Fibroblast of mammary gland (primary cell): ENCODE measurements at places on chromosomes 7 and 10.

DNA sequence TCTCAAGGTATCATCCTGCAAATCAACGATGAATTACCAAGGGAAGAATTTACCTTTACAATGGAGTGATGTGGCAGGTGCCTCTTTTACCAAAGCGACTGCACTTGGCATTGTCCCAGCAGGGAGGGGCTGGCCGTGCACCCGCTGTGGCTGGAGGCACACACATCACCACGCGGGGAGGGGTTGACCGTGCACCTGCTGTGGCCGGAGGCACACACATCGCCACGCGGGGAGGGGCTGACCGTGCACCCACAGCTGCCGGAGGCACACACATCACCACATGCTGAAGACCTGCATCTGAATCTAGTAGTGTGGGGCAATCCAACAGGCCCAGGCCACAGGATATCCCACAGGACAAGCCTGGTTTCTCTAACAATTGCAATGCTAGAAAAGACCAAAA, 493.5 kb downstream of the DNAJB6 start:
- DNase-seq = no peak

- DNase-seq = no peak
Measured at GRCh38 chr10:114686013-114686412, 27.9 kb upstream of the ABLIM1 start.

DNA sequence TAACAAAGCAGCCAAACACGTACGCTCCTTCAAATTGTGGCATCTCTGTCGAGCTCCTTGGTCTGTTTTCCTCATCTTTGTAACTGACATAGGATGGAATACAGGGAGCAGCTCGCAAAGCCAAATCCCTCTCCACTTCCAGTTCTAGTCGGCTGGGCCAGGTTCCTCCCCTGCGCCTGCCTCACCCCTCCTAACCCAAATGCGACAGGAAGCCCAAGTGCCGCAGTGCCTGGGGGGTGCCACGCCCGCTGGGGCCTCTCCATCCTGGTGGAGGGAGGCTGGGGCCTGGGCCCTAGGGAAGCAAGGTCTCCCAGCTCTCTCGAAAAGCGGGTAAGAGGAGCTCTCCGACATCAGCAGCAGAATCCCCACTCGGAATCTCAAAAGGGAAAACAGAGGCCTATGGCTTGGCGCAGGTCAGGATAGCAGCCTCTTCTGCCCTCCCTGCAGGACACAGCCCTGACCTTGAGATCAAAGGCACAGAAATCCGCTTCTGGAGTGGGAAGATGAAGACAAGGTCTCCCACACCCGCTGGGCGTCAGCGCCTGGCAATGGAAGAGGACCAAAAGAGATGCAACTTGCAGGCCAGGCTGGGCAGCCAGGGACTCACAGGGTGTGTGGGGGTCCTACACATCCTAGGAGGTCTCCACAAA, 165.8 kb downstream of the NRF1 start:
- no peak for DNase-seq

GRCh38 chr7:111933609-111934008, 272.6 kb downstream of the DOCK4 start:
- DNase-seq = peak; percentile 76

DNA sequence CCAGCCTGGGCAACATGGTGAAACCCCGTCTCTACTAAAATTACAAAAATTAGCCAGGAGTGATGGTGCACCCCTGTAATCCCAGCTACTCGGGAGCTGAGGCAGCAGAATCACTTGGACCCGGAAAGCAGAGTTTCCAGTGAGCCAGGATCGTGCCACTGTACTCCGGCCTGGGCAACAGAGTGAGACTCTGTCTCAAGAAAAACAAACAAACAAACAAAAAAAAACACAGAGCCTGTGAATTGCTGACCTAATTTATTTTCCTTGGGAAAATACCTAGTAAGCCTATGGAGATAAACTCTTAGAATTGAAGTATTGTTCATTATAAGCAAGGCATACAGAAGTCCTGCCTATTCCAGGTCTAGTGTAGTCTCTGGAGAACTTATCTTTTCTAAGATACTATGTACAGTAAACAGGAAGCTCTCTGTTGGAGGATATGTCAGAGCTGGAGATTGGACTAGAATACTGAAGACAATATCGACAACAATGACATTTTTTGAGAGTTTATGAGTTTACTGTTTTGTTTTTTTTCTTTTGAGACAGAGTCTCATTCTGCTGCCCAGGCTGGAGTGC, 14.9 kb downstream of the GTF2I start:
- no peak for DNase-seq

DNA sequence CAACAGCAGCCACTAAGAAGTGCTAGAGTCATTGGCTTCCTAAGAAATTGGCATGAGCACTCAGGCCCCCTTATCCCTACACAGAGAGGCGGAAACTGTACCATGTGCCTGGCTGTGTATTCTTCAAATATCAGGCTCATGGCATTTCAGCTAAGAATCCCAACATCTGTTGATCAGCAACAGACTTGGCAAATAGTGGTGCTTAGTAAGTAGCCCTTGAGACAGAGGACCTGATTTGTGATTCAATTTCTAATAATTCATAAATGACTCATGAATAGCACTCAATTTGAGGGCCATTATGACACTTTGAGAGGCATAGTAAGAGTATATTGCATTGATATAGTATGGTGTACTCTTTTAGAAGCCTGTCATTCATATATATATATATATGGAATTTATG, 309.1 kb downstream of the LRMDA start:
- DNase-seq = peak; percentile 65

DNA sequence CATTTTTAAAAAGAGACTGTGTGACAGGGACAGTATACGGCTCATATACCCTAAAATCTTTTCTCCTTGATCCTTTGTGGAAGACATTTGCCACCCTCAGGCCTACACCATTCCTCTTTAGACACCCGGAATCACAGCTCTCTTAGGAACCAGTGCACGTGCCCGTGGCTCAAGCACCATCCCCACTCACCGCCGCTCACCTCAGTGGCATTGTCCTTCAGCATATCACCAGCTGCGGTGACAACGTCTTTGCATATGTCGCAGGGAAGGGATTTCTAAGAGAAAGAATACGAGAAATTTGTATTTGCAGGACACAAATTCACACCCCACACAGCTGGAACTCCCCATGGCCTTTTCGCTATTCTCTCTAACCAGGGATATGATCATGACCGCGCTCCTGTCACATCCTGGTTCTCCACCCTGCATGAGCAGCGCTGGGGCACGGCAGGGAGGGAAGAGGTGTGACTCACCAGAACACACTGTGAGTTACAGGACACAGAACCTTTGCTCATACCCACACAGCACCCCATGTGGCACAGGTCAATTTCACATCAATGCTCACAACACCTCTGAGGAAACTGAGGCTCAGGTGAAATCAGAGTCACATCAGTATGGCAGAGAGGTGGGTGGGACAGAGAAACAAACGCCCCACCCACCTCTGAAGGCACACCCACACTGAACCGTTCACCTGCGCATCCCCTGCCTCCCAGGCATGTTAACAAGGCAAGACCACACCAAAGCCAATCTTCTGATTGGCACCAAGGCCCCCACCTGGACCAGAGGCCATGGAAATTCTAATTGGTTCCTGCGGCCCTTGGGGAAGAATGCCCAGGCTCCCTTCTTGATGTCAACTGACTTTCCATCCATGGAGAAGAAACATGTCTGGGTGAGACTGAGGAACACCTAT, 19.2 kb downstream of the PSAP start:
- peak; percentile 60 for DNase-seq

DNA sequence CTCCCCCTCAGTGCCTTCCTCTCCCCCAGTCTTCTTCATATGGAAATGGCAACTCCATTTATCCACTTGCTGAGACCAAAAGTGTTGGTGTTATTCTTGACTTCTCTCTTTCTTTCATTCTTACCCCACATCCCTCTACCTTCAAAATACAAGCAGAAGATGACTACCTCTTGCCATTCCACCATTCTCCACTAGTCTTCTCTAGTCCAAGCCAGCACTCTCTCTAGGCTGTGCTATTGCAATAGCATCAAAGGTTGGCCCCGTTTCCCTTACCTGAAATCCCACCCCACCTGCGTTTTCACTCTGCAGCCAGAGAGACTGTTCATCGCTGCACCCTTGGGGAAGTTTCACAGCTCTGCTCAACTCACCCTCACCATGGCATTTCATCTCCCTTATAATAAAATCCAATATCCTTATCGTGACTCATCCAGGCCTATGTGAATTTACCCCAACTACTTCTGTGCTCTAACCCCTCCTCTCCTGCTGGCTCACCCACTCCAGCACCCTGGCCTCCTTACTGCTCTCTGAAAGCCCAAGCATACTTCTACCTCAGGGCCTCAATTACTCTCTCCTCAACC, 109.1 kb downstream of the LSM5 start:
- DNase-seq = no peak

- peak; percentile 75 for DNase-seq
Measured at GRCh38 chr7:16078076-16078952, 343.0 kb downstream of the CRPPA start.

DNA sequence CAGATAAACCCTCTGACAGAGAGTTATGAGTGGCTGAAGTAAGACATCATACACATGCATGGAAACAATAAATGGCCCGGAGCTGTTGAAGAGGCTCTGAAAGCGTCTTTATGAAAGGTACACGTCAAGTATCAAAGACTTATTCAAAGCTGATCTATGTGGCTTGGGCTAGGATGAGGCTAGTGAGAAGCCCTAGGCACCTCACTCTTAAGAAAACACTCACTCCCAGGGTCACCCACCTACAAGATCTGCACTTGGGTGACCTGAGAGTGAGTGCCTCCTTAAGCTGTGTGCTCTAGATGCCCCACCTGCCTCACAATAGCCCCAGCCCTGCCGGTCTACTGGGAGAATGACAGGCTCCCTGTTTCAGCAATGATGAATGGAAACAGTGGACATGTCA, 1.1 kb upstream of the GIMAP1 start:
- no peak for DNase-seq

DNA sequence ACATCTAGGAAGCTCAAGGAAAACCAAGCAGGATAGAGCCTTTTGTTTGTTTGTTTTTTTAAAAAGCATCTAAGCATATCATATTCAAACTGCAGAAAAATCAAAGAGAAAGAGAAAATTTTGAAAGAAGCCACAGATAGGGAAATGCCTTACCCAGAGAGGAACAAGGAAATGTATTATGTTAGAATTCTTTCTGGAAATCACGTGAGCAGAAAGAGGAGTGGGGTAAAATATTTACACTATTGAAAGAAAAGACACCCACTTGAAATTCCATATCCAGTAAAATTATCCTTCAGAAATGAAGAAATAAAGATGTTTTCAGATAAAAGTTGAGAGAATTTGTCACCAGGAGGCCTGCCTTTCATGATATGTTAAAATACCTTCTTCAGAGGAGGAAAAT, 775.7 kb upstream of the IGFBP3 start:
- DNase-seq = no peak

GRCh38 chr10:80590585-80591125, 53.0 kb downstream of the SH2D4B start:
- DNase-seq = no peak

- no peak for DNase-seq
Measured at GRCh38 chr10:29199941-29200679, 88.8 kb upstream of the LYZL1 start.

DNA sequence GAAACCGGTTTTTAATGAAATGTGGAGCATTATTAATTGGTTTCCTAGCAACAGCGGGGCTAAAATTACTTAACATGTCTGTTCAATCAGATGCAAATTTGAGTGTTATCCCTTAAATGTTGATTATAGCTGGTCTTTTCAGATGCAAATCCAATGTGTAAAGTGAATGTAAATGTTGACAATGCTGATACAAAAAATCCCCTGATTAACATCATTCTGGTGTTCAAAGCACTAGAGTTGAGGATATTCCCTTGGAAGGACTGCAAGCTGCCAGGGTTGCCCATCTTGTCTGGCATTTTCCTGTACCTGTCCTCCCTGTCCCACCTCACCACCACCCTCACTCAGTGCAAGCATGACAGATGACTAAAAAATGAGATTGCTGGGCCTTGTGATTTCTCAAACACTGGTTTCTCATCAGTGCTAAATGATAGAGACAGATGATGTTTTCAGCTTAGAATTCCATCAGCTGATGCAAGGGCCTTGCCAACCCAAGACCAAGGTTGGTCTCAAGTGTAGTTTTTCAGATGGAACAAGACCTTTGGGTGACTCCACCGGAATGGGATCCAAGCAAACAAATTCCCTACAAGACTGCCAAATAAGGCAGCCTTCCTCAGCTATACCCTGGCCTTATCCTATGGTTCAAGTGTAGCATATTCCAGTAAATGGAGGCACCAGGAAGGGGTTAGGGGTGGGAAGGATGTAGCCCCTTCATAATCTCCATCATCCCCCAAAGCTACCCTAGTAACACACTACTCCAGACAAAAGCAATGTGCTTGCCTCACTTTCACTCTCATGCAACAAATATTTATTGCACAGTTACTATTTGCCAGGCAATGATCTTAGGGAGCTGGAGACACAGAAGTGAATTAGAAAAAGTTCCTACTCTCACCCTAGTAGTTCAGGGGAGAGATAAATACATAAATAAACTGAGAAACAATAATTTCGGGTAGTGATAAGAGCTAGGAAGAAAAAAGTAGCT, 54.9 kb downstream of the JAZF1 start:
- DNase-seq = peak; percentile 47

GRCh38 chr7:129947701-129948100, 5.1 kb downstream of the UBE2H start:
- peak; percentile 56 for DNase-seq

GRCh38 chr10:33365871-33366411, 31.5 kb upstream of the NRP1 start:
- peak; percentile 98 for DNase-seq

- DNase-seq = no peak
Measured at GRCh38 chr10:13165177-13165576, 3.8 kb downstream of the MCM10 start.

DNA sequence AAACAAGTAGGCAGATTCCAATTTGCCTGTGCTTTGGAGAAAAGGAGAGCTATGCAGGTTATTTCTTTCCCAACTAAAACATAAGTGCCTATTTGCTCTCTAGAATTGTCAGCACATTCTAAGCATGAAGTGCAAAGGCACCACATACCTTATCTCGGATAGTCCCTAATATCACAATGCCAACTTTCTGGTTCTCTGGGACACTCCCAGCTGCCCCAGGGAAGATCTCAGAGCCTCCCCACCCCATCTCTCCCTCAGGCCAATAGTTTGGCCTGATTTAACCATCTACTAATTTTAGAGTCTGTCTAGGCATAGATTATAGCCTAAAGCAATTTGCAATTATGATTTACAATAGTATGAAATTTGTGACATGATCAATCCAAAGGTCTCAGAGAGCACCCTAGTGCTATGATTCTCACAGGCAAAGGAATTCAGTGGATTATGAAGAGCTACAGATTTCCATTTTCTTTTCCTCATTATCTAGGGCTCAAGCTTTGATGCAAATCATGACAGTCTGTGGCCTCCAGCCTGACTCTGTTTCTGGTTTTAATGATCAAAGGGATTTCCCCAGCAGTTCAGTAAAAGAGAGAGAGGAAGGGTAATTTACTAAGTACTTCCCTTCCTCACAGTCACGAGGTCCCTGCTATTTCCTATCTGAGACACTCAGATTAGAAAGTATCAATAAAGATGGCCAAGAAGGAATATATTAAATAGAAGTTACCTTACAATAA, 29.0 kb upstream of the IL6 start:
- DNase-seq = no peak

- peak; percentile 72 for DNase-seq
Measured at GRCh38 chr7:137878333-137878961, 31.7 kb upstream of the DGKI start.
